ENCODE measurements at places on chromosomes 2 and 18.
A peak's percentile ranks its signal among the peaks of the same experiment; 100 is the strongest.

DNA sequence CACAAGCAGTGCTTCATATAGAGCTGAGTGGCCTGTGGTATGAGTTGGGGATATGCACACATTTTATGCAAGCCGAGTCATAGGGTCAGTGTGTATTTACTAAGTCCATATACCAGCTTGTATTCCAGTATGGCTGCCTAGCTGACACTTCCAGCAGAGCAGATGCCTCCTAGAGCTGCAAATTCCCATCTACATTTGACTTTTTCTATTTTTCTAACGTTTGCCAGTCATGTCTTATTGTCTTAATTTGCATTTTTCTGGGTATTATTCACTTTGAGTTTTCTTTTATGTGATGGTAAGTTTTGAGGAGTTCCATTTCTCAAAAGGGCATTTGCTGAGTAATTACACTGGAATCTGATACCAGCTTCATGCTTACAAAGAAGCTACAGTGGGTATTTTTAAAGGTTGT is 334.5 kb upstream of the CDH2 start:
- no peak for DNase-seq

- DNase-seq: no peak
Measured at GRCh38 chr2:26672112-26672817, 20.3 kb upstream of the KCNK3 start.

DNA sequence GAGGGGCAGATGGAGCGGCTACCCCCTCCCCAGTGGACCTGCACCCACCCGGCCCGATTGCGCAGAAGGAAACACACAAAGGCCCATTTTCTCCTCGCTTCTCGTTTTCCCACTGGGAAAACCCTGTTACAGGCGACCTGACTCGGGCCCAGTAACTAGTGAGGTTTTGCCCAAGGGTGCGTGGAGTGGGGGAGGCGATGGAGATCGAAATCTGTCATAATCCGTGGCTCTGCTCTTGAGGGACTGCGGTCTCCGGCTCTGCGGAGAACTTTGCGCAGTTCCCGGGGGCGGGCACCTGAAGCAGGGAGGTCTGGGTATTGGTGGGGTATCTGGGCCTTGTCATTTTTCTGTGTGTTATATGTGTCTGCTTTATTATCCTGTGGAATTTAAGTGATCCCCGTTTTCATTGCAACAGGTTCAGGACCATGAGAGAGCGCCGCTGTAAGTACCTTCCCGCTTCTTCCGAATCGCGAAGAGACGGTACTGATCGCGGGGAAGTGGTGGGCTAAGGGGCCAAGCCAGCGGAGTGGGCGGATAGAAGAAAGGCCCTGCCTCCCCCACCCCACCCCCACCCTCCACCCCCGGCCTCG is 4.0 kb upstream of the HOXD4 start:
- no peak for DNase-seq

- DNase-seq: no peak
Measured at GRCh38 chr2:72979896-72980295, 62.6 kb downstream of the EMX1 start.

DNA sequence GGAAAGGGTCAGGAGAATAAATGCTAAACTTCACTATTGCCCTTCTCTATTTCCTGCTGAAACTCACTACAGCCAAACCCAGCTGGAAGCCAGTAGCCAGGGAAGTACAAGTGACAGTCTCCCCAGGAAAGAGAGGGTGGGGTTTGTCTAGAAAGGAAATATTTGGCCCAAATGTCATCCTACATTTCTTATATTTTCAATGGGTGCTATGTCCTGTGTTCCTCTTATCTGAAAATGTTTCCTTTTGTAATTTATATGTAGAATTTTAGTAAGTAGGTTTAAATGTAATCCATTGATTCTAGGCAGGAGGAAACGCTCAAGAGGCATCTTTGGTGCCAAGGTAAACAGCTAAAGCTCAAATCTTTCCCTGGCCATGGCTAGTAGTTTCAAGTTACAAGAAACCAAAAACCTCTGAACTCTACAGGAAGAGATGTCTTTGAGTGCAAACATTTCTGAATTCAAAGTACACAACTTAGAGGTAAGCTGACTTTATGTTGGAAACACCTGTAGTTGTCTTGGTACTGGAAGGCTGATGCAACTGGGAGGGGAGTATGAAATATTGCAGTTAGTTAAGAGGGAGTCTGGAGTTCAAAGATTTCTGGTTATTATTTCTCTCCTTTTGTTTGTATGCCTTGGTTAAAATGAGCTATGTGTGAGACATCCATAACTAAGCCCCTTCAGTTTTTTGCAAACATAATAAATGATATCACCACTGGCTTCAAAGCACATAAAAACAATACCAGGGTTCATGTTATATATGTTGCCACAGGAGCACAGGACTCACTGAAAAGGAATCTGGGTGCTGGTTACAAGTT is 356.1 kb upstream of the ZC3H15 start:
- no peak for DNase-seq

DNA sequence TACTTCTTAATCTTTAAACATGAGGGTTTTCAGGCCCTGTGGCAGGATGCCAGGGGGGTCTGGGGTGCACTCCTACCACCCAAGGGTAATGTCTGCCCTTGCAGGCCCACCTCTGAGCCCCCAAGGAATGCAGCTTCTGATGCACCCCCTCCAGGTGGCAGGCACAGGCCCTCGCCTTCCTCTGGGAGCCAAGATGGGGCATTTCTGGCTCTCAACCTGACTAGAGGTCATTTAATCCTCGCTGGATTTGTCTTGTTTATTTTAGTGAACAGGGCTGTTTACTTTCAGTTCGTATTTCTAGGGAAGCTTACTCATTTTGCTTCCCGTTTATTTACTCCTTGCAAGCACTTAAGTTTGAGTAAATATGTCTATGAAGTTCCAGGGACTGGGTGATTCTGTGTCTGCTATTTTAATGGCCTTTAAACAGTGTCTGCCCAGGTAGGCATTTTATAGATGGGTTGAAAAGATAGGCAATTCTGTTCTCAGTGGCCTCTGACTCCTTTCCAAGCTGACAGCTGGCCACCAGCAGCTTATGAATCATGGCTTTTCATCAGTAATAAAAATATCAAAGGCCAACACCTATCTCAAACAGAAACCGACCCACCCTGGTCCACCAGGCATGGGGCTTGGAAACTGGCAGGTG is 11.1 kb upstream of the DNPEP start:
- DNase-seq: no peak

- no peak for DNase-seq
Measured at GRCh38 chr2:54634564-54635511, 88.6 kb upstream of the EML6 start.

DNA sequence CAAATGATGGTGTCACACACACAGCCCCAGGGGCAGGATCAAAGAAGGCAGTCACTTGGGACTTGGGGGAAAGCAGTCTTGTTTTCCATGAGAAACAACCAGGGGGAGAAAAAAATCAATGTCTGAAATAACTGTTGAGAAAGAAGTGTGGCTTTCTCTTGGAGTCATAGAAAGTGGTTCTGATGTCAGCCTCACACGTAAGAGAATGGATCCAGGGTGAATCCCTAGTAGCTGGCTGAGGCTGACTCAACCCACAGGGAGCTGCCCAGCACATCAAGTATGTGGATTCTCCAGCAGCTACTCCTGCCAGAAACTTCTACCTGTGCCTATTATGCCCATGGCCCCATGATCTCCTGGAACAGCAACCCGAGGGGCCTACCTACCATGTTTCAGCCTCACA is 33.6 kb upstream of the ZBTB7C start:
- no peak for DNase-seq

GRCh38 chr2:95260028-95261023 is 13.9 kb upstream of the PROM2 start:
- no peak for DNase-seq

DNA sequence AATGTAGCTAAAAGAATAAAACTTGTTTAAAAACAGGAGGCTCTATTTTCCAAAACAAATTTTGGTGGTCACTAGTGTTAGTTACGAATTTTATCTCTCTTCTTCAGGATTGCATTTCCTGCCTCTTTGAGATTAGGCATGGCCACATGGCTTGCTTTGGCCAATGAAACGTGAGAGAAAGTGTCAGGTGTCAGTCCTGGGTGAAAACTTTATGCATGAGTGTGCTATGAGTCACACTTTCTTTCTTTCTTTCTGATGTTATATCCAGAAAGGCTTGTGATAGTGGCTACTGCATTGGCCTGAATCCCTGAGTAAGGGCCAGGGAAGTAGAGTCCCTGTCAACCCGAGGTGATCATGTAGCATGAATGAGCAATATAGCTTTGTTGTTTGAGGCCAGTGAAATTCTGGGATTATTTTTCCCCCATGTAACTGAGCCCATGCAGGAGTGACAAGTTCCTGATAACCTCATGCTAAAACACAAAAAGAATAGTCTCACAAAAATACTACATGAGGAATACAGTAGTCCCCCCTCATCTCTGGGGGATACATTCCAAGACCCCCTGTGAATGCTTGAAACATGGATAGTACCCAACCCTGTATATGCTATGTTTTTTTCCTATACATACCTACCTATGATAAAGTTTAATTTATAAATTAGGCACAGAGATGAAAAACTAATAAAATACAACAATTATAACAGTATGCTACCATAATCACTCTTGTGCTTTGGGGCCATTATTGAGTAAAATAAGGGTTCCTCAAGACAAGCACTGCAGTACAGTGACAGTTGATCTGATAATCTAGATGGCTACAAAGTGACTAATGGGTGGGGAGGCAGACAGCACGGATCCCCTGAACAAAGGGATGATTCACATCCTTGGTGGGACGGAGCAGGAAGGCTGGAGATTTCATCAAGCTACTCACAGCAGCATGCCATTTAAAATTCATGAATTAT is 109.5 kb downstream of the CDC42EP3 start:
- DNase-seq: peak; percentile 48

DNA sequence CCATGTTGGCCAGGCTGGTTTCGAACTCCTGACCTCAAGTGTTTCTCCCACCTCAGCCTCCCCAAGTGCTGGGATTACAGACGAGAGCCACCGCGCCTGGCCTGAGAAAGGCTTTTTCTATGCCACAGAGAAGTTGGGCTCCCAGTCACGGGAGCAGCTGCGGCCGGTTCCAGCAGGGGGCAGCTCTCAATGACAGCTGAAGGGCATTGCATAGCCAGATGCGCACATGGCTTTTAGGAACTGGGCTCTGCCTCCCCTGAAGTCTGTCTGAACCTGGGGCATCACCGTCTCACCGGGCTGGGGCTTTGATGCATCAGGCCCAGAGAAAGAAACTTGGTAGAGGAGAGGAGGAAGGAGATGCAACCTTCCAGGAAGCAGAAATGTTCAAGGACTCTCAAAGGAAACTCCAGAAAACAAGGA is 84.2 kb upstream of the LAPTM4A start:
- peak; percentile 4 for DNase-seq

DNA sequence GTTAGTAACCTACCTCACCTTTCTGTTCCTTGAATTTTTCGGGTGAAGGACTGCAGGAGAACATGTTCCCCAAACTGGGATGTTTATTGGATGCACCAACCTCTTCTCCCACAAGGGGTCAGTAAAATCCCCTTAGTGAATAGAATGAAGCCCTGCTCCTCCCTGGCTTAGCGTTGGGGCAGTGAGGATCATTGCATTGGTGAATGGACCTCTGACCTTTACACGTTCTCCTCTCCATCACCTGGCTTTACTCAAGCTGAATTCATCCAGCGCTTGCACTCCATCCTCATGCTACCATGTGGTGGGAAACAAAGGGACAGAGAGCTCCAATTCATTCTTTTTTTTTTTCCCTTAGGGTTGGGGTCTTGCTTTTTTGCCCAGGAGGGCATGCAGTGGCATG is 157.2 kb downstream of the MIB1 start:
- no peak for DNase-seq

All from CD4-positive, alpha-beta T cell (primary cell).